ENCODE measurements at places on chromosomes 7 and 10.

DNA sequence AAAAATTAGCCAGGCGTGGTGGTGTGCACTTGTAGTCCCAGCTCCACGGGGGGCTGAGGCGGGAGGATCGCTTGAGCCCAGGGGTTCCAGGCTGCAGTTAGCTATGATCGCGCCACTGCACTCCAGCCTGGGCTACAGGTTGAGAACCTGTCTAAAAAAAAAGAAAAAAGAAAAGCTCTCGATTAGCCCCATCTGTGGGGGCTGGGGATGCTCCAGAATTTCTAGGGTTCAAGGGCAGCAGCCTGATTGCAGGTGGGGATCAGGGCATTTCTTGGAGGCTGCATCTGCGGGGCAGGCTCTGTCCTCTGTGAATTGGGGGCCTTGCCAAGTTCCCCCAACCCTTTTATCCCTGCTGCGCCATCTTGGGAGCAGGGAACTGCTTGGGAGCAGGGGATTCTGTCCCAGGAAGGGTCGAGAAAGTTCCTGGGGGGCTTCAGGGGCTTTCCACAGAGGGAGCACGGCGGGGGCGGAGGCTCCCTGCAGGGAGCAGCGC is 651 bp upstream of the ARPC1A start:
- peak; percentile 32 for DNase-seq

DNA sequence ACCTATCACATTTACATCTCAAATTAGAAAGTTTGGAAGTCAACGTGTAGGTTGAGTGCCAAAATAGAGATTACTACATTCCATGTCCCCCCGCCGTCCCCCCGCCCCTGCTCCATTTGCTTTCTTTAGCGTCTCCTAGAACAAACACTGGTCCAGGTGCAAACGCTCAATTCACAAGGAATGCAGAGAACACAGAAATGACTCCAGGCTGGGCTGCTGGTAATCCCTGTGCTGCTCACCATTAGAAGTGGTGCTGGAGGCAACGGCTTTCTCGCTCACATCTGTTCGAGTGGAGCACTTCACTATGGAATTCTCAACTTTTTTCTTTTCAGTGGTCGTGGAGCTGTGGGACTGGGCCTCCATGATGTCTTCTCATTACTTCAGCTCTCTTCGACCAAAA is 14.1 kb downstream of the GLI3 start:
- DNase-seq, result no peak

DNA sequence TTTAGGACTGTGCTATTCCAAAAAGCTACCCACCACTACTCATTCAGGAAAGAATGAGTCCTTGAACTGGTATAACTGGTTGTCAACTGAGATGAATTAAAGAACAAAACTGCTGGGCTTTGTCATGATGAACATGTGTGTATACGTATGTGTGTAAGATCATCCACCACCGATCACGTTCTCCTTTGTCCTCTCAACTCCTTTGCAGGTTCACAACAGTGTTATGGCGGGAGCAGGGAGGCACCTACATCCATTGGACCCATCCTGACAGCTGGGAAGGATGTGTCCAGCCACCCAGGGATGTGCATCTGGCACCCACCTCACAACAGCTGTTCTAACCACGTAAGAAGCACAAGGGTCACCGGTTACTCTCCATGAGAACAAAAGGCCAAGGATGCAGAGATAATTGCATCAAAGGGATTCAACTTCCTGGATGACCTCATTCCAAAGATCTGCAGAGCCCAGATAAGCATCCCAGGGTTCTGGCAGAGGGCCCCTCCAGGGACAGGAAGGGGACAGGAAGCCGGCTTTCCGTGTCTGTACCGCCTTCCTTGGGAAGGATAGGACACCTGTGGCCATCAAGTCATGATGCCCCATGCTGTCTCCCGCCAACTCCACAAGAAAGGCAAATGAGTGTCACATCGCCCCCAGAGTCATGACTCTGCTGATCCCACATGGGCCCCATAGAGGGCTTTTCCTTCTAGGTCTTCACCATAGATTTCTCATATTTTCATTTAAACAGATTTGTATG is 66.1 kb downstream of the STEAP1B start:
- DNase-seq, result no peak

DNA sequence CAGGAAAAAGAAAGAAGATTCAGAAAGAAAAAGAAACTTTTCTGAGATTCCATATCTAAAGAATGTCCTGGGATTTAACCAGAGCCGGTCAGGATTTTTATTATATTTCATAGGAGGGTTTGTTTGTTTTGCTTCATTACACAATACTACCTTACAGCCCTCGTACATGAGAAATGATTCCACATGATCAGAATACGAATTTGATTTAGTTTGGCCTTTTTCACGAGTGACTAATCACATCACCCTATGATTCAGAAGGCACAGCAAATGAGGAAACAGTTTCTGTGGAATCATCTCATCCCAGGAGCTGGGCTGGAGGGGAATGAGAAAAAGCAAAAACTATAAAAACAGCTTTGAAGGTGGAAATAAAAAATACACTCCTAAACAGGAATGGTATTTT is 54.7 kb upstream of the VWC2 start:
- DNase-seq, result no peak
